ENCODE measurements at places on chromosomes 1 and 21.

- DNase-seq, result no peak
Observed at GRCh38 chr1:243939167-243939848, 89.3 kb upstream of the AKT3 start.

GRCh38 chr1:64471218-64472039 lies 1.5 kb downstream of the CACHD1 start:
- DNase-seq, result no peak

DNA sequence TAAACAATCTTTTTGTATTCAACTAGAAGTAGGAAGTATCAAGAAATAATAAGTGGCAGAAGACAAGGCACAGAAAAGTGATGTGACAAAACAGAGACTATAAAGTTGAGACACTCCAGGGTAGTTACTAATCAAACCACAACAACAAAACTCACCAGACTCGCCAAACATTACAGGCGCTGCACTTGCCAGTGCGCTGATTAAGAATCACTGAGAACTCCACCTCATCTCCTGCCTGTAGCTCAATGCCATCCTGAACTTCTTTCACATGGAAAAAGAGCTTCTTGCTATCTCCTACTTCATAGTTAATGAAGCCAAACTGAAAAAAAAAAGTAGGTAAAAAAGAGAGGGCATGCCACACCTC lies 2.8 kb upstream of the NRAS start:
- DNase-seq, result no peak

GRCh38 chr1:232463225-232463624 lies 166.7 kb downstream of the SIPA1L2 start:
- DNase-seq, result no peak

DNA sequence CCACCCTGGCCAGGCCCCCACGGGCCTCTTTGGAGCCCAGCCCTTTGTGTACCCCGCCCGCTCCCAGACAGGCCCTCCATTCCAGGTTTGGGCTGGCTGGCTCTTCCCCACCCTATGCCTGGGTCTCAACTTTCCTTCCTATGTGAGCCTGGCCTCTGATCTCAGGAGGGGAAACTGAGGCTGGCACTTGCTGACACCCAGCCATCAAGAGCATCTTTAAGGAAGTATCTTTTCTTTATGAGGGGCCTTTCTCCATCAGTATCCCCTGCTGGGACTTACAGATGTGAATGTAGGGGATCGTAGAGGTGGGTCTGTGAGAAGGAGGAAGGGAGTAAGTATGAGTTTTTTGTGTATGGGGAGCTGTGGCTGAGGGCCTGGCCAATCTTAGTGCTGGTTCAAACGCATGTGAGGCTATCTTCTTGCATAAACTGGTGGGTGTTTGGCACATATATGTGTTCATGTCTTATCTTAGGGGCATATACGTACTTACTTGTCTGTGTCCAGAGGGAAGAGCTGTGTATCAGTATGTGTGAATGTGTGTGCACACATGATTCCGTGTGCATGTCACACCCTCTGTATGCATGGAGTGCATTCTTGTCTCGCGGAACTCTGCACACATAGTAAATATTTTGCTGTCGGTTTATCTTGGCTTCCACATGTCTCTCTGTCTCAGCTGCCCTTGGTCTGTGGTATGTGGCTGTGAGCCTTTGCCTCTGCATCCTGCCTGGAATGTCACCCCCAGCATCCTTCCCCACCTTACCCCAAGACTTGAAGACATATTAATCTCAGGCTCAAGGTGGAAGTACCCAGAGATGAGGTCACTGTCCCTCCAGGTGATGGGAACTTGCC lies 5.4 kb downstream of the NECTIN4 start:
- no peak for DNase-seq

DNA sequence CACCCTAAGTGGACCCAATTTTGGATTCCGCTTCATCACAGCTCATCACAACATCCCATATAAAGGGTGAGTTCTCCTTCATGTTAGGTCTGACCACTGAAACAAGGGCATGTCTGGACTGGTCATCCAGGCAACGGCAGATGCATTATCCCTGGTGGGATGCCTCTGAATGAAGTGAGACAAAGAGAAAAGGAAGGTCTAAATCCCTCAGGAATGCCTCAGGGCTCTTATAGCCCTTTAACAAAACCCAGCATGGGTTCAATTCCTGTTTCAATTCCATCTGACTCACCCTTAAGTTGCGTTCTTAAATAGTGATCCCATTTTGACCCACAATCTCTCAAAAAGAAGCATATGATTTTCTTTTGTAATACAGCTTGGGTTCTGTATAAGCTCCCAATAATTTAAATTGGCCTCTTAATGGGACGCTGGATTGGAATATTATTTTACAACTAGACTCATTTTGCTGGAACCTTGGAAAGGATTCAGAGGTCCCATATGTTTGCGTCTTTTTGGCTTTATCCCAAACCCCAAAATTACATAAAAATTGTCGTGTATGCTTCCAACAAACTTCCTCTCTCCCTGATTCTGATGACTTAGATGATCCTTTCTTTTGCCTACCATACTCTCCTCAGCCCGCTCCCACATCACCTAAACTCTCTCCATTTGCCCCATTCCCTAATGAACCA lies 287.4 kb upstream of the ZP4 start:
- DNase-seq, result no peak

DNA sequence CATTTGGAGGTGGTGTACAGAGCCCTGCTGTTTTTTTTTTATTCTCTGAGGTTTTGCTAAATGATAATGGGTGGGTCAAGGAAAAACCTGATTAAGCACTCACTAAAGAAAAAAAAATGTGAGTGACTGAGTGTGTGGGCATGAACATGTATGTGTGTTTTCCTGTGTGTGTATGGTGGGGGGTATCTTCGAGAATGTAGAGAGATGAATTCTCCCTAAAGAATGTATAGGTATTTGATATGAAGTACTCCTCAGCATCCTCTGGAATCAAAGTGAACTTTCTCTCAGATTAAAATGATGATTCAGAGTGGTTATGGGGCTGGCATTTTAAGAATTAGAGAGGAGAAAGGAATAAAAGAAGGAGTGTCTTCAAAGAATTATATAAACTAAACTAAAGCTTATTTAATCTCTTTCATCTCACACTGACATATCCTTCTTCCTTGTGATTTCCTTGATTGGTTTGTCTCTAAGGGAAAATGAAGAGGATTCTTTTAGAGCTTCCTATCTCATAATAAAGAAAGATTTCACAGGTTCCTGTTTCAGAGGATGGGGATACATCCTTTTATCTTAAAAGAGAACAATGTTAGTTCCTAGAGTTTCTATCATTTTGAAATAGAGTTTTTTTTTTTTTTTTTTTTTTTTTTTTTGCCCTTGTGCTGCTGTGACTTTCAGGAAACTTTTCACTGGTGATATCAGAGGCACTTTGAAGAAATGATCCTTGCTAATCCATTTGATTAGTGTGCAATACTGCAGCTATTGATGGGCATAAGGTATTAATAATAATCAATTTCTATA lies 23.9 kb downstream of the S1PR1 start:
- DNase-seq, result no peak

DNA sequence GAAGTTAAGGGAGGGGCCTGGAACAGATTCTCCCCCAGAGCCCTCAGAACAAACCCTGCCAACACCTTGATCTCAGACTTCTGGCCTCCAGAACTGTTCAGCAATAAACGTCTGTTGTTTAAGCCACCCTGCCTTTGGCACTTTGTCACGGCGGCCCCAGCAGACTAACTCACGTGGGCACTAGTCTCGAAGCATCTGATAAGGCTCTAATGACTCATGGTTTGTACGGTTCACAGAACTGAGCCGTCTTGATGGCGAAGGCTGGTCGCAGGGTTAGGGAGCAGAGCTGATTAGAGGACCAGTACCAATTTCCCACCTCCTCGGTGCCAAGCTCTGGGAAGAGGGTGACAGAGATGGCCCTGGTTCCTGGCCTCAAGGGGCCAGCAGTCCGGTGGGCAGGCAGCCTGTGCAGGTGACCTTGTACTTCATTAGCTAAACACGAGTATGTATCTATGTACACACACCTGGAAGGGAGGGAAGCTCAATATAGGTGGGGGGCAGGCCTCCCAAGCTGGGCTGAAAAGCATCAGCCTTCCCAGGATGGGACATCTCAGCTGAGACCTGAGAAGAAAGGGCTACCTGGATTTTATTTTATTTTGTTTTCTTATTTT lies 112.8 kb downstream of the MRPS6 start:
- DNase-seq, result no peak

DNA sequence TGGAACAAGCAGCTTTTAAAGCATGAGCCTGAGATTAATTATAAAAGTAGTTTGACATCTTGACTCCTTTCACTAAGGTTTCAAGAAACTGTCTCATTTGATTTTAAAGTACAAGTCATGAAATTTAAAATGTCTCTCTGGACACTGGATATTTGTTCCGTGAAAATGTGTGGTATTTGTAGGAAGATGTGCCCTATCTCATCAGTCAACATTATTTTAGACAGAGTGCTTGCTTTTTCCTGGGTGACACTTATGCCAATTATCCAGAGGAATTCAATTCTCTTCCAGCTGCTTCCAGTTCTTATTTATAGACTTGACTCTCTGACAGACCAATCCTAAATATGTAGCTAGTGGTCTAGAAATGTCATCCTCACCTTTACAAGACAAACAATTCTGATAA lies 300.4 kb downstream of the PLA2G4A start:
- DNase-seq, result no peak

DNA sequence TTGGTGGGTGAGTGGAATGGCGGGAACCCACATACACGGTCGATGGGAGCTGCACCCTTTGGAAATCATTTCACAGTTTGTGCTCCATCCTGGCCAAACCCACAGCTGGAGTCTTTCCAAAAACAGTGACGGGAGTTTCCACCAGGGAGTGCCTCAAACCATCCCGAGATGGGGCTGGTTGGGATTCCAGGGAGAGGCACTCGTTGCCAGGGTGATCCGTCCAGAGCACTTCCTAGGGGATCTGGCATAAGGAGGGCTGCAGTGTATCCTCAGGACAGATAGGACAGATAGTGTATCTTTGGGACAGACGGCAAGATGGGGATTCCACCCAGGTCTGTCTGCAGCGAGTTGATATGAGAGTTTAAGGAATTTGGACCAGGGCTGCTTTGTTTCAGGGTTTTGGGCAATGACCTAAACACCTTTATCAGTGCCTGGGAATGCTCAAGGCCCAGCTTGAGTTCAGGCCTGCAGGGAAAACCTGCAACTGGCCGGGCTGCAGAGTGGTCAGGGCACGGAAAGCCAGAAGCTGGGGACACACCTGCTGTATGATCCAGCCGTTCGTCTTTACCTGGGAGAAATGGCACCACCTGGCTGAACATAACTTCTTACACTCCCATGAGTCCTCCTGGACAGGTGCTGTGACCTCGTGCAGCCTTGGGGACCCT lies 3.4 kb upstream of the POFUT2 start:
- no peak for DNase-seq

GRCh38 chr1:199194862-199195261 lies 556.0 kb downstream of the PTPRC start:
- no peak for DNase-seq

DNA sequence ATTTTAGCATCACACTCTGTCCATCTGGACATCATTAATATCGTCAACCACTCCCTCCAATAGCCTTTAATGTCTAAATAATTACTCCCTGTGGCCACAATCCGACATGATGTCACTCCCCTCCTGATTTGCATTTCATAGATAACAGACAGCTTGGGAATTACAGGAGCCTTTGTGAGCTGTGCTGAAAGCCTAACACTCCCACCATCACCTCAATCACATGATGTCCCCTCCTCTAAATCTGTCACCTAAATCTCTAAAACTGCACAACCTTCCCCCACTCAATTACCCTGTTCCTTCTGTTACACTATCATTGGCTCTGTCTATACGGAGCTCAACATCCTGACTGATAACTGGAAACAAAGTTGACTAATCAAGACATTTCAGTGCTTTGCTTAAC lies 14.3 kb downstream of the NHLH2 start:
- no peak for DNase-seq

DNA sequence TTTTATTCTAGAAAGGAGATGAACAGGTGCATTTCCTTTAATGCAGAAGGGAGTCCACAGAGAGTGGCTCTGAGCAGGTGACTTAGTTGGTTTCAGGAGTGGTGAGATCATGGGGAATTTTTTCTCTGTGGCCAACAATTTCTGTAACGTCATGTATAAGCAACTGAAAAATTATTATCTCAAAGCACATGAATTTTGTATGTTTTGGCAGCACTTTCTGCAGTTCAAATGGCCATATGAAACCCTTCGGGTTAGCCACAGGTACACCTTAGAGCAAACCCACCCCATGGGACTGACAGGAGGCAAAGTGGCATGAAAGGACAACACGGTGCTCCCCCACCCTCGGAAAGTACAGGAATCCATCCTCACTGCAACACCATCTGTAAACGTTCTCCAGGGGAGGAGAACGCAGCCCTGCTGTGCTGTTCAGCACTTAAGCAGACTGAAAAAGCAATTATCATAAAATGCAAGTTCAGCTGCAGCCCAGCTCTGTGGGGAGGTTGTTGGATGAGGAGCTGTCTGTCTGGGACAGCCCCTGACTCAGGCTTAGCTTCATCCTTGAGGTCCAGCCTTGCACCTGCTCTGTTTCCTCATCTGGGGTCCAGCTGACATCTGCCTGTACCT lies 55.8 kb upstream of the CLDN14 start:
- no peak for DNase-seq

- no peak for DNase-seq
Observed at GRCh38 chr1:9510130-9510529, 29.1 kb upstream of the SLC25A33 start.
